ENCODE measurements at places on chromosomes 2 and 18. TPM values are rescaled to one million over a fixed set of nuclear protein-coding genes. Genes with fewer than 3 reads are reported as not detected.

RAX gene
- not detected for total RNA-seq

ANO7 gene
- 0.70 TPM for total RNA-seq

TMEM131 gene
- 13.8 TPM for total RNA-seq

MSTN gene
- under 0.01 TPM for total RNA-seq

DNAJC5G gene
- not detected for total RNA-seq

ABCA12 gene
- not detected for total RNA-seq

ALLC gene
- not detected for total RNA-seq

REEP1 gene
- total RNA-seq = 0.12 TPM

RBBP8 gene
- total RNA-seq = 17.7 TPM

ITM2C gene
- 220 TPM for total RNA-seq

SERPINB13 gene
- total RNA-seq = not detected
